ENCODE measurements at places on chromosomes 12 and 14. TPM values are rescaled to one million over a fixed set of nuclear protein-coding genes. Genes with fewer than 3 reads are reported as not detected.
A peak's percentile ranks its signal among the peaks of the same experiment; 100 is the strongest.

- no peak for DNase-seq
These were observed 88.6 kb downstream of the MAP1LC3B2 start for GRCh38 chr12:116647813-116648212.

GRCh38 chr12:91841822-91842221 lies 303.8 kb downstream of the BTG1 start:
- no peak for DNase-seq

GRCh38 chr12:66863276-66863675 lies 184.4 kb upstream of the GRIP1 start:
- no peak for DNase-seq

GRCh38 chr12:57086493-57087009 lies 2.4 kb upstream of the NAB2 start:
- DNase-seq: no peak

GRCh38 chr14:21155963-21156362 lies at the start of gene OR5AU1:
TSS of gene OR5AU1 (minus strand) at chr14:21156063. CDS start at chr14:21155872, 191 bp downstream.
- DNase-seq: no peak

GRCh38 chr12:6135071-6135470 lies 10.6 kb upstream of the VWF start:
- no peak for DNase-seq

GRCh38 chr12:56119361-56119796 lies 1.3 kb downstream of the ZC3H10 start:
- DNase-seq: peak; percentile 79

GRCh38 chr12:100553936-100554335 lies 19.5 kb upstream of the GAS2L3 start:
- no peak for DNase-seq

DNA sequence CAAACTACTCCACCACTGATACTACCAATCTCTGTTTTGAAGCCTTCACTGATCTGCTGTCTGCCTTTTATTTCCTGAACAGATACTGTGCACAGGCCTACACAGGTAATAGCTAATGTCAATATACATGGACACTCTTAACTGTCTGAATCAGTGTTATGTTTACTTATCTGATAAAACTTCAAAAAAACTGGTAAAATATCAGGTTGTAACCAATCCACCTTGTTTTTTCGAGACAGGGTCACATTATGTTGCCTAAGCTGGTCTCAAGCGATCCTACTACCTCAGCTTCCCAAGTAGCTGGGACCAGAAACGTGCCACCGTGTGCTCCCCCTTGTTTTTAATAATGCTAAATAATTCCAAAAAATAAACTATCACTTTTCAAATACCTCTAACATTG lies 43.5 kb downstream of the HECTD1 start:
- DNase-seq: no peak

- DNase-seq: no peak
These were observed 6.4 kb downstream of the LUM start for GRCh38 chr12:91104812-91105466.

GRCh38 chr12:67274186-67274585 lies 5.0 kb downstream of the CAND1 start:
- DNase-seq: no peak

GRCh38 chr14:100278702-100279101 lies 27.5 kb downstream of the SLC25A29 start:
- DNase-seq: no peak

- no peak for DNase-seq
These were observed 21.9 kb upstream of the PGF start for GRCh38 chr14:74977164-74977900.

ST8SIA1 gene
- total RNA-seq: 0.14 TPM

LALBA gene
- total RNA-seq: not detected

TMEM253 gene
- total RNA-seq: not detected

C1R gene
- total RNA-seq: 7.5 TPM

ARID4A gene
- 4.6 TPM for total RNA-seq

KRT74 gene
- not detected for total RNA-seq

POTEG gene
- total RNA-seq: not detected

SLC6A13 gene
- not detected for total RNA-seq

PPP1R36 gene
- total RNA-seq: 0.75 TPM

Measured in kidney epithelial cell (primary cell).